BJ (cell line): ENCODE measurements at places on chromosomes 3 and 15. TPM values are rescaled to one million over a fixed set of nuclear protein-coding genes. Genes with fewer than 3 reads are reported as not detected.

The LIPH gene
- 0.17 and 0.20 TPM in 2 replicates for polyA plus RNA-seq

DNA sequence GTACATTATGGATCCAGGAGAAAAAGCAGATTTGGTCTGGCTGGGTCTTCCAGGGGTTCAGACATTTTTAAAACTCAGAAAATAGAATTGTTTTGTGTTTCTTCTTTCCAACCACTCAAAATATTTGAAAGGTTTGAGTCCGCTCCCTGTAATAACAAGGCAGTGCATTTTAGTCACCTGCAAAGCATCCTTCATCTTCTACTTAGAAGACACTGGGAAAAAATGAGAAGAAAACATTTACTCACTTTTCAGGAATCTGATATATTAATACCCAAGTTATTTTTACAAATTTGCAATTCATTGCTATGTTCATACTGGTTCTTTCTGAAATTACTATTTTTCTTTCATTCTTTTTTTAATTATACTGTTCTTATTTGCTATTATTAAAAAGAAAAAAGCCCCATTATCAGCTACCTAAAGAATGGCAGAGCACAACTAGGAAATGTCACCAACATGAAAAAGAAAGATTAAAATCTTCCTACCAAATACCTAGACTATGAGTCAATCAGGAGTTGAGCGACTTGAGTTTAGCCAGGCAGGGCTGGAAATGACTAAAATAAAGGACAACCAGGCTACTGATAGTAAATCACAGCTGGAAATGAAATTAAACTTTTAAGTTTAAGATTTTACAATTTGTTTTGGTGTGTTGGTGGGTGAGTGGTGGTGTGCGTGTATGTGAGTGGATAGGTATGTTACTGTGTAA, 280.3 kb upstream of the THBS1 start:
- no peak for DNase-seq

The PLSCR5 gene
- polyA plus RNA-seq: not detected in 2 replicates

- no peak for DNase-seq
These were observed 209.3 kb upstream of the UMPS start for GRCh38 chr3:124520970-124521369.

DNA sequence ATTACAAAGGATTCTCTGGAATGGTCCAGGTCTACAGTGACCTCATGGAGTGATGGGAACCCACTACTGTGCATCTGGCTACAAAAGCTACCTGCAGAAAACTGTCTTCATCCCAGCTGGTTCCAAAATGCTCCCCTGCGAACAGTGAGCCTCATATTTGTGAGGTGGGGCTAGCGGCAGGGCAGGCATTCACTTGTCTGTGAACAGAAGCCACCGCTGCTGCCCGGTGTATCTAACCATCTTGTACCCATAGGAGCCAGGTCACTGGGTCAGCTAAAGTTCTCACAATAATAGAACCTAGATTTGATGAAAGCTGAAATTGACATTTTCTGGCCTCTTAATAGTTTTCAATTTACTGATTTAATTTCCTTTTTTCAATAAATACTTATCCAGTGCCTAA, 150.7 kb downstream of the KLF13 start:
- no peak for DNase-seq

DNA sequence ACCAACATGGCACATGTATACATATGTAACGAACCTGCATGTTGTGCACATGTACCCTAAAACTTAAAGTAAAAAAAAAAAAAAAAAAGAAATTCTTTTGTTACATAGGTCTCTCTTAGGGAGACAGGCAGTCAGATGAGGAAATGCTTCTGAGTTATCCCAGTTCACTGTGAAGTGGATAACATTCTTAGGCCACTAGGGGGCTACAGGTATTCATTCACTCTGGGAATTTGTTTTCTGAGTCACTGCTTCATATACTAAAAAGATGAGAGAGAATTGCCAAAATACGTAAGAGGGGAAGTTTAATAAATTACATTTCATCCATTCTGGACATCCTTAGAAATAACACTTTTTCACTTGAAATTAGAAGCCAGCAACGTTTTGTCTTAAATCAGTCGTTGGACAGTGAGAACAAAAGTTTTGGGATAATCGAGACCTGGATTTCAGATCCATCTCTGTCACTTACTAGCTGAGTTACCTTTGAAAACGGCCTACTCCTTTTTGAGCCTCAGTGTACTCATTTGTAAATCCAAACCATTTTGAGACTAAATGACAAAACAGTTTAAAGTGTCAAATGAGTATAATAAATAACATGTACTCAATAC, 738.4 kb upstream of the ALCAM start:
- DNase-seq: no peak
